ENCODE measurements at places on chromosomes 16 and 17.

GRCh38 chr16:55468352-55468990 lies 10.5 kb upstream of the MMP2 start:
- no peak for DNase-seq

DNA sequence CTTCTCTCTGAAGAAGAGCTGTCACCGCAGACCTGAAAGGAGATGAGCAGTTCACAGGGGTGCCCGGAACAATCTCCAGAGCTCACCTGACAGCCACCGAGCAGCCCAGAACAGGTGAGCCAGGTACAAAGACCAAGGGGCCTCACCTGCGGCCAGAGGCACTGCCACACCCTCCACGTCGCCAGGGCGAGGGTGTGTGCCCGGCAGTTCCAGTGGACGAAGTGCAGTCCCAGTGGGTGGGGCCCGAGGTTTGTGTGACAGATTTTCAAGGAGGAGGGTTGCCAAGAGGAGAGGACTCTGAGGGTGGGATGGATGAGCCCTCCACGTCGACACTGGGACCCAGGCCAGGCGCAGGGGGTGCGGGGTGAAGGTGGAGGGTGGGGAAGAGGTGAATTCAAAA lies 61.7 kb downstream of the SMPD3 start:
- DNase-seq, result no peak

DNA sequence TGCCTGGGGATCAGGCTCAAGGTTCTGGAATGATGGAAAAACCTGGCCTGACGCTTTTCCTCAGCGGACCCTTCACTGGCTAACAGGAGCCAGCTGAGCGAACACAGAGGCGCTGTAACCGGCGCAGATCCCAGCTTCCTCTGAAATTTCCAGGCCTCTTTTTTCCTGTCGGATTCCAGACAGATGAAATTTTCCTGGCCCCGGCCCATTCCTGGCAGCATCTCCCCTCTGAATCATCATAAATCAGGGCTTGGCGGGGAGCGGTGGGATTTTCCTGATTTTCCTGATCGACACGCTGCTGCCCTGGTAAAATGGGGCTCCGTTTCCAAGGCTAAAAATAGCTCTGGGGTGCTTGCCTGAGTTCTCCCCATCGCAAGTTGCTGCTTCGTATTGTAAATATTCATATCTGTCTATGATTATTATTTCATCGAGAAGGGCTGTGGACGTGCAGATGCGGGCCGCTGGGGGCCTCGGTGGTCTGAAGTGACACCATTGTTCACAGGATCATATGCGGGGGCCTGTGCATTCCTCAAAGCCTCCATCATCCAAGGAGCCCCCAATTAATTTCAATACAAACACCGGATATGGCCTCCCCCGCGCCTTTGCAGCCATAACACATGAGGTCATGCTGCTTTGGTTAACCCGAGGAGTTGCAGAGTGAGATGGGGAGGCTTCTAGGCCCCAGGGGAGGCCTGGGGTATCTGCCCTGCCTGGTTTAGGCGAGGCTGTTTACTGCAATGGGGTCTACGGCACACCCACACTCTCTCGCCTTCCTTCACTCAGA lies 45.8 kb upstream of the ETV4 start:
- DNase-seq, result no peak

DNA sequence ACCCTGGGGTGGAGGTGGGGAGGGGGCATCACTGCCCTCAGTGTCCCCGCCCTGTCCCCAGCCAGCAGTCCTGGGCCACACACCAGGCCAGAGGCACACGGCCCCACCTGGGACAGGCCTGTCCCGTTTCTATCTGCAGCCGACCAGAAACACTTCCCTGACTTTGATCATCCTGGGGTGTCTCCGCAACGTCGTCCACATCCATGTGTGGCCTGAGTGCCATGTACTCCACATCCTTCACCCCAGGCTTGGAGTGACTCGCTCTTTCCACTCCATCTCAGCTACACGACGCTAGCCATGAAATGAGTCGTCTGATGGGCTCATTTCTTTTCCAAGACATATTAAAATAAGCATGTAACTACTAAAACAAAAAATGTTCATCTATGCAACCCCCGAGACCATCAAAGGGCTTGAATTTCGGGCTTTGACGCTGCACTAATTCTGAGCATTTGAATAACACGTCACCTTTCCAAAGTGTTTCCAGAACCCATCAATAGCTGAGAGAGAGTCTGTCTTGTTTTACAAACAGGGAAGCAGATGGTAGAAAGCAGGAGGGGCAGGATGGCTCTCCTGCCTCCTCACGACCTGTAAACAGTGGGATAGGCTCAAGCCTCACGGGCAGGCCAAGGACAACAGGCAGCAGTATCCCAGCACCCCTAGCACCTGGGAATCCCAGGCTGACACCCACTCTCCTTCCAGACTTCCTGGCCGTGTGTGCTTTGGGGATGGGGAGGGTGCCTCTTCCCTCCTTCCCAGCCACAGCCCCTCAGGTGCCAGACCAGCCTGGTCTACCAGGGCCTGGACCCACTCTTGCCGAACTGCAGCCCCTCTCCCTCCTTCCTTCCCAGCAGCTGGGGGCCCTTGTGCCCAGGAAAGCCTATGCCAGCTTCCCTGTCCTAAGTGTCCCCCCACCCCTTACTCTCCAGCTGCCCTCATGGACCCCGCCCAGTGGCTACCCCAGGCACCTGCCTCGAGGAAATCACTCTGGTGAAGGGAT lies 20.0 kb upstream of the RASD1 start:
- no peak for DNase-seq

- no peak for DNase-seq
Measured at GRCh38 chr17:82089723-82090548, 8.1 kb downstream of the FASN start.

All from left lung (tissue), 14 donors.